Esophagus mucosa (tissue), 1 donor: ENCODE measurements at places on chromosomes 1 and 21.

- ATAC-seq, result no peak
These were observed 11.0 kb upstream of the DENND1B start for GRCh38 chr1:197786280-197786679.

DNA sequence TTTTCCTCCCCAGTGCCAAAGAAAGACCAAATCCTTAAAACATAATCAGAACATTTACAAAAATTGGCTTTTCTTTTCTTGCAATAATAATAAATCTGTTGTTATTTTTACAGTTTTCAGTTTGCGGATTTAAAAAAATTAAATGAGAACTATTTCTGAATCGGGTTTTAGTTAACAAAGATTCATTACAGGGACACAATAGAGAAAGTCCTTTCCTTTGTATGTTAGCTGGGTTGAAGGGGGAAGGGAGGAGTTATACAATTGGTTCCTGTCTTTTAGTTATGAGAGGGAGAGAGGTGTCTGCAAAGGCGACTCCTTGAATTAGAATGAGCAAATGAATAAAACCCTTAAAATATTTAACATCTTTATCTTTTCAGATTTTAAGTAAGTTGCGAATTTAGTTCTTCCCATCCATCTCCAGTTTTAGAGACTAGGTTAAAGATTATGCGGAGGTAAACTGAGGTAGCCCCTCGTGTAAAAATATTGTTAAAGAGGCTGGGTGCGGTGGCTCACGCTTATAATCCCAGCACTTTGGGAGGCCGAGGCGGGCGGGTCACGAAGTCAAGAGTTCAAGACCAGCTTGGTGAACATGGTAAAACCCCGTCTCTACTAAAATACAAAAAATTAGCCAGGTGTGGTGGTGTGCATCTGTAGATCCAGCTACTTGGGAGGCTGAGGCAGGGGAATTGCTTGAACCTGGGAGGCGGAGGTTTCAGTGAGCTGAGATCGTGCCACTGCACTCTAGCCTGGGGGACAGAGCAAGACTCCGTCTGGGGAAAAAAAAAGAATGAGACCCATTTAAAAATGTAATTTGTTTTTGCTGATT, 3.9 kb downstream of the SPEN start:
- ATAC-seq, result no peak

GRCh38 chr1:24769656-24770651, 24.7 kb downstream of the CLIC4 start:
- ATAC-seq, result peak; percentile 44

DNA sequence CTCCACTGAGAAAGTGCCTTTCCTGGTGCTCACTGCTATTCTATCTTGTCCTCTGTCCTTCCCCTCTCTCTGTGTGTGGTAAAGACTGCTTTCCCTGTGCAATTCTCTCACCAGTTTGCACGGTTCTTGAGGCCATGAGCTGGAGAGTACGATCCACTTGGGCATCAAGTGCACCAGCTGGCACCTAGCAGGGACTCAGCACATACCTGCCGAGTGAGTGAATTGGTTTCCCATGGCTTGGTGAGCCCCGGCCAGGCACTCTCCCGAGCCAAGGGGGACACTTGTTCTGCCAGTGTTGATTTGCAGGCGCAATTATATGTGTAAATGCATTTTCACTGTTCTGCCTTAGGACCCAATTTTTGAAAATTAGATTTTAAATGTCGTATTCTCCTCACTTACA, 313.5 kb downstream of the DISC1 start:
- ATAC-seq, result no peak

DNA sequence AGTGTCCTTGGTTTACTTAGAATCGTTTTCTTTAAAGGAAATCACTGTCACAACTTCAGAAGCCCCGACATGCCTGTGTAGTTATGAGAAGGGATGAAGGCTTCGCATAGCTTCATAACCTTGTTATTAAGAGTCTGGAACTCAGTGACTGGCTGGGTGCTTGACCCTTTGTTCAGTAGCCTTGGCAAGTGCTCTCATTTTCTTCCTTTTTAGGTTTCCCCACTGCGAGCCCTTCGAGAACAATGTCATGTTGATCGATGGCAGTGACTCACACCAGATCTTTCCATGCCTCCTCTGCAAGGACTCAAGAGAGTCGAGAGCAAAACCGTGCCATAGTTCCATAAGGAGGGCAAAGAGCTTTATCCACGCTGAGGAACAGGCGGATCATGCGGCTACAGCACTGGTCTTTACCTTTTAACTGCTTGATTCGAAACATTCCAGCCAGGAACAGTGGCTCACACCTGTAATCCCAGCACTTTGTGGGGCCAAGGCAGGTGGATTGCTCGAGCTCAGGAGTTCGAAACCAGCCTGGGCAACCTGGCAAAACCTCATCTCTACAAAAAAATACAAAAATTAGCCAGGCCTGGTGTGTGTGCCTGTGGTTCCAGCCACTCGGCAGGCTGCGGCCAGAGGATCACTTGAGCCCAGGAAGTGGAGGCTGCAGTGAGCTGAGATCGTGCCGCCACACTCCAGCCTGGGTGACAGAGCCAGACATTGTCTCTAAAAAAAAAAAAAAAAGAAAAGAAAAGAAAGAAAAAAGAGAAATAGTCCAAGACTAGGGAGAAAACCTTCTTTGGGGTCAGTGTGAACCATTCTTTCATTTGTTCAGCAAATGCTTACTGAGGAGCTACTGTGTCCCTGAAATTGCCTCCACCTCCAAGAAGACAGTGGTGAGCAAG, 95.4 kb upstream of the ERRFI1 start:
- peak; percentile 72 for ATAC-seq

GRCh38 chr1:165144757-165145397, 211.6 kb downstream of the LMX1A start:
- ATAC-seq, result peak; percentile 80

- ATAC-seq, result no peak
These were observed 25.7 kb downstream of the DIO1 start for GRCh38 chr1:53919675-53920066.

- ATAC-seq, result peak; percentile 66
These were observed 9.7 kb downstream of the OR2B11 start for GRCh38 chr1:247448107-247448791.

DNA sequence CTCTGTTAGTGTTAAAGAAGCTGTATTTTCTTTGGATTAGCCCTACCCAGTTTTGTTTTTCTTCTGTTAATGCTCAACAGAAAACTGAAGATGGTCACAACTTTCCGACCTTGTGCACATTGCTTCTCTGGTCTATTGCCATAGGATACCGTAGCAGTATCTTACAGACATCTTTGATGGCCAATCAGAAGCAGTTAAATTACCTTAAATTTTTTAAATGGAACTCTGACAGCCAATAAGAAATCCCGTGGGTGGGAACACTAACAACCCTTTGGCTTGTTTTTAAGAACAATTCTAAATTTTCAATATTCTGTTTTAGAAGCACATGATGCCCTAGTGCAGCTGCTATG, 17.2 kb downstream of the NFYC start:
- peak; percentile 40 for ATAC-seq

DNA sequence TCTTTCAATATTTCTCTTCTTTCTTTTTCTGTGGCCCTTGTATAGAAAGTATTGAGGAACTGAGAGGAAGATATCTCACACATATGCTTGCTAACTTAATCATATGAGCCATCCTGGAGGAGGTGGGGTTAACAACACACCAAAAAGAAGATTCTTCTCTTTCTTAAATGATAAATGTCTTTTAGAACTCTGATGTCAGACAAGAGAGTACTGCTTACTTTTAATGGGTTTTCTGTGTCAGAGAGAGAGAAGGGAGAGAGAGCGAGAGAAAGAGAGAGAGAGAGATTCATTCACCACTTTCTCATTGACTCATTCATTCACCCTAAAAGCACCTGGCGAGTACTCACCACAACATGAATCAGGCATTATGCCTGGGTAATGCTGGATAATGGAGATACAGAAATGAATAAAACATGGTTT, 250.3 kb upstream of the SGIP1 start:
- ATAC-seq, result no peak

DNA sequence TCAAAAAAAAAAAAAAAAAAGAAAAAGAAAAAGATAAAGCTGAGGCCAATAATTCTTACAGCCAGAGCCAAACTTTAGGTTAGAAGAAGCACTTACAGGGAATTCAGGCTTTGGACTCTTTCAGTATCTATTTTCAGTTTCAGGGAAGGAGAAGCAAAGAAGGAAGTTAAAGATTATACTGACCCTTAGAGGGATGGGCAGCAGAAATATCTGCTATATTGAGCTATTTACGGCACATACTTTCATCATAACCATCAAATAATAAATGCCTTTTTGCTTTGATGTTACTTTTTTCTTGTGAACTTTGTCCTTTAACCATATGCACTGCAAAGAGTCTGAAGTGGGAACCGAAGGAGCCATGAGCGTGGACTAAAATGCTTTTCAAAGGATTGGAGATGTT, 42.0 kb downstream of the TM2D1 start:
- ATAC-seq, result no peak

GRCh38 chr21:36974851-36975192, 8.4 kb upstream of the HLCS start:
- no peak for ATAC-seq

DNA sequence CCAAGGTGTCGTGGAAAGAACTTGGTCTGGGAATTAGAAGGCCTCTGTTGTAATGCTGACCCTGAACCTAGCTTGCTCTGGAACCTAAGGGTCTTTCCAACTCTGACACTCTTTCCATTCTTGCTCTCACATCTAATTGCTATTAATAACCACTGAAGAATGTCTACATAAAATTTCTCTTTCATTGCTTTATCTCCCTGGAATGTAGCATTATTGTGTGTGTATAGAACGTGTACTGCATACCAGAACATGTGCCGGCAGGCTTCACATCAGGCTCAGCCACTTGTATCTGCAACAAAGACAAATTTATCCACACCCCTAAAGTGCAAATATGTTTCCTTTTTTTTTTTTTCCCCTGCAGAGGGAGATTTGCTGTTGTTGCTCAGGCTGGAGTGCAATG, 13.9 kb upstream of the LAX1 start:
- peak; percentile 93 for ATAC-seq

GRCh38 chr1:160885042-160885441, at the start of gene ITLN1:
Gene ITLN1 (minus strand): TSS chr1:160885180. CDS start chr1:160884877, 303 bp downstream.
- no peak for ATAC-seq

GRCh38 chr1:68188644-68189340, 43.5 kb downstream of the WLS start:
- ATAC-seq, result no peak

DNA sequence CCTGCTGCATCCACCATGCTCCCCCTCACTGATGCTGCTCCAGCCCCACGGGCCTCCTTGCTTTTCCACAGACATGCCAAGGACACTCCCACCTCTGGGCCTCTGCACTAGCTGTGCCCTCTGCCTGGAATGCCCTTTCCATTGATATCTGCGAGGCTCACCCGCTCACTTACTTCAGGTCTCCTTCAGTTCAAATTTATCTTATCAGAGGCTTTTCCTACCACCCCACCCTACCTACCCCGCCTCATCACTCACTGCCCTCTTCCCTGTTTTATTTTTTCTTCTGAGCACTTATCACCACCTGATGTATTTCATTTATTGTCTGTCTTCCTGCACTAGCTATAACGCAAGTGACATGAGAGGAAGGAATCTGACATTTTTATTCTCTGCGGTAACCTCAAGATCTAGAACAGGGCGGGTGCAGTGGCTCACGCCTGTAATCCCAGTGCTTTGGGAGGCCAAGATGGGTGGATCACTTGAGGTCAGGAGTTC, 7.0 kb downstream of the HSPG2 start:
- no peak for ATAC-seq

DNA sequence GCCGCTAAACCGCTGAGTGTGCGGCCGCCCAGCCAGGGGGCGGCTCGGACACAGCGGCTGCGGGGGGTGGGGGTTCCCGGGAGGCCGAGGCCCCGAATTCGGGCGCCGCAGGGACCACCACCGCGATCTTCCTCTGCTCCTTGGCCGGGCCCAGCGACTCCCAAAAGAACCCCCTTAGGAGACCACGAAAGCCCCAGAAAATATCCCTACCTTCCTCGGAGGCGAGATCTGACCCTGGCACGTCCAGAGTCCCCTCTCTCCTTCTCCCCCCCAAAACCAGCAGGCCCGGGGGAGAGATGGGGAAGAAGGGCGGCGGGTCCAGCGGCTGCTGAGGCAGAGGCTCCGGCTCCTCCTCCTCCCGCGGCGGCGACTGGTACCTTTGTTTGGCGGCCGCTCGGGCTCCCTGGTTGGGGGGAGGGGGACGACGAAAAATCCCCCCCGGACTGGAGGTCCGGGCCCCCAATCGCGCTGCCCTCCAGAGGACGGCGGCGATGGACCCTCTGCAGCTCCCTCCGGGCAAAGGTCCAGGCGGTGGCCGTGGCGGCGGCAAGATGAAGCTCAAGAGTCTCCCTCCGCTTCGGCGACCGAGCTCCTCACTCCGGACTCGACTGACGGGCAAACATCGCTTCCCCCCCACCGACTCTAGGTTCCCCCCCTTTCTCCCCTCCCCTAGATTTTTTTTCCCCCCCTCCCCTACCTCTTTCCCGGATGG, at the start of gene ARID4B:
Gene ARID4B (minus strand): TSS at position 621 of the 712 bp plus-strand sequence. CDS start 1,260 bp downstream, outside the sequence.
- peak; percentile 1 for ATAC-seq

DNA sequence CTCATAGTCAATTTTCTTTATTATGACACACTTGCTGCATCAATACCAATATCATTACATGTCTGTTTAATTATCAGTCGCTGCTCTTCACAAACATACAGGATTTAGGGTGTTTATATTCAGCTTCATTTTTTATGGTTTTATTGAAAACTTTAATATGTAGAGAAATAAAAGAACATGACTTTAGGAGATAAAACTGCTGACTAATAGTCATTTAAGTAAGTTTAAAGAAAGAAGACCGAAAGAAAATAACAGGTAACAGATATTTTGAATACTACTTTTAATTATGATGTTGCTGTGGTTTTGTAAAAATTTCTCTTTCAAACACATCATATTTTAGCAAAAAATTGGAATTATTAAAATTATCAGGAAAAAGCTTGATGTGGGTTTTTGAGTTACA, 685.1 kb upstream of the BRINP3 start:
- no peak for ATAC-seq

GRCh38 chr21:42691901-42692559, 38.6 kb downstream of the PDE9A start:
- no peak for ATAC-seq

DNA sequence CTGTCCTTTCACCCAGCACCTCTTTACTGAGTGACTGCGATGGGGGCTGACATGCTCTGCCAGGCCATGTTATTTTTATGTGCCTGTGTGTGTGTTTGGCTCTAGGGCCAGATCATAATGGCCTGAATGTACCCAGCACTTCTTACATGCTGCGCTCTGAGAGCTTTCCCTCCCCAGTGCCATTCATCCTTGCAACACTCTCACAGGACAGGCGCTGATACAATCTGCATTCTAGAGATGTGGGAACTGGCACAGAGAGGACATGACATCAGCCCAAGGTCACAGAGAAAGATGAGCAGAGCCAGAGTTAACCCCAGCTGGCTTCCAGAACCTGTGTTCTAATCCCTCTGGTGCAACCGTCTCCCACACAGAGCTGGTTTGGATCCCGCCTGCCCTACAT, 54.5 kb downstream of the ARHGEF10L start:
- ATAC-seq, result no peak
